ENCODE measurements at places on chromosomes 3 and 15.

- DNase-seq, result no peak
These were observed 223.6 kb upstream of the PDZRN3 start for GRCh38 chr3:73848173-73848906.

DNA sequence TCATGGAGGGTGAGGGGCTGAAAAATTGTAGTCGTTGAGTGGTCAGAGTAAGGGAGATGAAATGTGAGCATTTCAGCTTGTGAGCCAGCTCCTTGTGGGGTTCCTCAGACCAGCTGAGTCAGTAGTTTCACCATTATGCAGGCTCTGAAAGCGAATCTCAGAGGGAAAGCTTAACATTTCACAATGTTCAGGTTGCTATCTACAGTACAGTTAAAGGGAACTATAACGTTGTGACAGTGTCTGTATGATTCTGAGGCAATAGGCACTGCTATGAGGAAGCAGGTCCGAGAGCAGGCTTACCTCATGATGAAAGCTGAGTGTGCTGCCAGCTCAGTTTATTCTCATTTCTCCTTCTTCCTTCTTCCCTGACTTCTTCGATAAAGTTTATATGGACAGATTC, 469.6 kb downstream of the EDEM1 start:
- no peak for DNase-seq

GRCh38 chr3:130457671-130458070, 59.3 kb upstream of the COL6A6 start:
- DNase-seq, result no peak

- DNase-seq, result no peak
These were observed 1.8 kb downstream of the WWTR1 start for GRCh38 chr3:149655826-149656574.

All from COR-L47 (cell line).